Central memory CD4-positive, alpha-beta T cell (primary cell): ENCODE measurements at places on chromosomes 7 and 10.
A peak's percentile ranks its signal among the peaks of the same experiment; 100 is the strongest.

- DNase-seq, result no peak
Measured at GRCh38 chr10:126687121-126687606, 16.7 kb upstream of the C10orf90 start.

DNA sequence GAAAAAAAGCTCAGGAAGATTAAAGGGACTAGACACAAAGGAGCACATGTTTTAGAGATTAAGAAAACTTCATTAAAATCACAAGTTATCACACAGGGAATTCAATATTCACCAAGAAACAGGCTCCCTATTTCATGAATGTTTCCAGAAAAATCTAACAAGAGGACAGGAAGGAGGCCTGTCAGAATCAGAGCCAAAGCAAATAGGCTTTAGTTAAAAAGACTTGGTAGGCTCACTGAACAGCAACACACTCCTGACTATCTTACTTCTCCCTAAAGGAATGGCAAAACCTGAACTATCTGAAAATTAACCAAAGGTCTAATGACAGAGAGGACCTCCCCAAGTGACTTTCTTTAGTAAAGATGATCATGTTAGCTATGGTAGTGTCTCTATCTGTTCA is 188.3 kb upstream of the MEOX2 start:
- no peak for DNase-seq

GRCh38 chr10:26410356-26410755 is 27.8 kb upstream of the APBB1IP start:
- DNase-seq, result no peak

DNA sequence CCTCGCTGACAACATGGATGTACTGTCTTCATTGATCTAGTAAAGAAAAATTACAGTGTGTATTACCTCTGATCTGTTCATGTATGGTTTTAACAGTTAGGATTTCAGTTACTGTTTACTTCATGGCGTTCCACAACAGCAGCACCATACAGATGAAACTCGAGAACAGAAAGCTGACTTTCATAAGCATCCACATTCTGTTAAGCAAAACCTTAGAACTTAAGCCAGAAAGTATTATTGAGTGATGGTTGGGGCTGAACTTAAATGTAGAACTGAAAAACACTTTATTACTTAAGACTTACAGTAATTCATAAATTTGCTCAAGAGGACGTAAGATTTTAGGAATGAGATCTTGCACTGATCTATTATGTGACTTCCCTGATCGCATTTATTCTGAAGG is 3.7 kb downstream of the MRPL32 start:
- no peak for DNase-seq

GRCh38 chr7:85030893-85031292 is 156.0 kb downstream of the SEMA3D start:
- DNase-seq, result no peak

DNA sequence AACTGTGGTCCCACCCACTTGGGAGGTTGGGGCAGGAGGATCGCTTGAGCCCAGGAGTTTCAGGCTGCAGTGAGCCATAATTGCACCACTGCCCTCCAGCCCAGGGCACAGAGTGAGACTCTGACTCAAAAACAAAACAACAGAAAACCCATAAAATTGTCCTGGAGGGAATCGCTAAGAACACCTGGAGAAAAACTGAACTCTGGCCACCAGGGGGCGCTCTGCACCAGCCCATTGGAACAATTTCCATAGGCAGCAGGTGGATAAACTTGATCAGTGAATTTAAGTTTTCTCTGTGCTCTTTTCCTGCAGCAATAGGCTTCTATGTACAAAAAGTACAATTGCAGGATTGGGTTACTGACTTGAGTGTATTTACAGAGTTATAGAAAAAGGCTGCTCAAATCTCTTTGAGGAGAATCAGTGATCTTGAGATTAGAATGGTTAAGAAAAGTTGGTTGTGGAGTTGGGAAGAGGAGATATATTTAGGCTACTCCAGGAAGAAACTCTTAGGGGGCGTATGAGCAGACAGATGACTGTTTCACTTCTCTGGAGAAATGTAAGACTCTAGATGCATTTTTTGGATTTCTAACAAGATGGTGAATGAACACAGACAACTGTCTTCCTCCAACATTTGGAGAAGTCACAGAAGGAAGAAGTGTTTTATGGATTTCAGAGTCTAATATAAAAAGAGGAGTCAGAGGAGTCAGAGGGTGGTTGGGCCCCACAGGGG is 274.9 kb upstream of the GALNT17 start:
- peak; percentile 11 for DNase-seq

DNA sequence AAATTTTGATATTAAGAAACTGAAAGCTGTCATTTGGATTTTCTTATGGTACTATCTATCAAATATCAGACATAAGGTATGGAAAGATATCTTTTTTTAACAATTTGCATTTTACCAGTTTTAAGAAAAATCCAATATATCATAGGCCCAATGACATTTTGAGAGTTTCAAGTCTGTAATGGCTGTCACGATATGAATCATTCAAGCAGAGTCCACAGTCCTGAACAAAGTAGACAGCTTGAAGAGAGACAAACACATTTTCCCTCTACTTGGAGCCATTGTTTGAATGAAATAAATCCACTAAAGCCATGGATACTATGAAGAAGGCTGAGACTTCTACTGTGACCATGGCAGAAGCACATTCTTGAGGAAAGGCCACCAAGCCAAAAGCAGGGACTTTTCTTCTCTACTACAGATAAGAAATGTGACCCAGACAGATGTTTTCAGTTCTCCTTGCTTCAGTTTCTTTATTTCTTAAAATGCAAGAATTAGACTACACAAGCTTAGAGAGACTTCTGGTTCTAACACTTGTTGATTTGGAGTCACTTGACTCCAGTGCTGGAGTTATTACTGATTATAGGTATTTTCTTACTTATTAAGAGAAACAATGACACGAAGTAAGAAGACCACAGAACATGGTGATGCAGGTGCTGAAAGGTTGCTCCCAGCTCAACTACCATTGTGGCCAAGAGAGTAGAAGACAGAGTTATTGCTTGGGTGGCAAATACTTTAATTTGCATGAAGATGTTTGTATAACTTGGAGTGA is 429.1 kb downstream of the KIF20B start:
- DNase-seq, result no peak

- peak; percentile 63 for DNase-seq
Measured at GRCh38 chr7:131111081-131111576, 216.5 kb upstream of the MKLN1 start.

DNA sequence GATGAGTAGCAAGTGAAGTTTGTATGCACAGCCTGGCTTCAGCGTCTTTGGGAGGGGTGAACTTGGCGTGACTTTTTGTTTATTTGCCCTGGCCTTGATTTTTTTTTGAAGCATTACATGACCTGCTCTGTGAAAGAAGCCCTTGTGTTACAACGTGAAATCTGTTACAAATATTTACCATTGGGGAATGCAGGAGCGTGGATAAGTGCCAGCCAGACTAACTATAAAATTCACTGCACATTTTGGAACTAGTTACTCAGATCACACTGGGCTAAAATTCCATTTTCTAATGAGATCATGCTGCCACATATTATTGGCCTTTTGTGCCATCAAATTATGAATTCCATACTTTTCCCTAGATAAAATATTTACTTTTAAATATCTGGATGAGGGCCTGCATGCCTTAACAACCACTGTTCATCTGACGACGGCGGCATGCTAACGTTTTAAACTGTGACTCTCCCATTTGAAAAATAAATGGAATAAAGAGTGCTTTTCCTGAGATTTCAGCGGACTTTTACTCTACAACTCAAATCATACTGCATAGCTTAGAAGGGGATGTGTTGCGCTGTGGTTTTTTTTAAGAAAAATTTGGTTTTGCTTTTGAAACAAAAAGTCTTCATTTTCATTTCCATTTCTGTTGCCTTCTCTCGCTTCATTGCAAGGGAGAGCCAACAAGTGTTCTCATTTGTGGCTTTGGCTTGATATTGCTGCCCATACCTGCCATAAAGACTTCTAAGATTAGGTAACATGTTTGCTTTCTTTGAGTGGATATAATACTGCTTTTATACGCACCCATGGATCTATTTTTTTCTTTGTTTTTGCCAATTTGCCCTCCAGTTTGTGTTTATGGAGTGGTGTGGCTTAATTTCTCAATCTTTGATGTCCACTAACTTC is 352.2 kb downstream of the TFEC start:
- DNase-seq, result no peak

DNA sequence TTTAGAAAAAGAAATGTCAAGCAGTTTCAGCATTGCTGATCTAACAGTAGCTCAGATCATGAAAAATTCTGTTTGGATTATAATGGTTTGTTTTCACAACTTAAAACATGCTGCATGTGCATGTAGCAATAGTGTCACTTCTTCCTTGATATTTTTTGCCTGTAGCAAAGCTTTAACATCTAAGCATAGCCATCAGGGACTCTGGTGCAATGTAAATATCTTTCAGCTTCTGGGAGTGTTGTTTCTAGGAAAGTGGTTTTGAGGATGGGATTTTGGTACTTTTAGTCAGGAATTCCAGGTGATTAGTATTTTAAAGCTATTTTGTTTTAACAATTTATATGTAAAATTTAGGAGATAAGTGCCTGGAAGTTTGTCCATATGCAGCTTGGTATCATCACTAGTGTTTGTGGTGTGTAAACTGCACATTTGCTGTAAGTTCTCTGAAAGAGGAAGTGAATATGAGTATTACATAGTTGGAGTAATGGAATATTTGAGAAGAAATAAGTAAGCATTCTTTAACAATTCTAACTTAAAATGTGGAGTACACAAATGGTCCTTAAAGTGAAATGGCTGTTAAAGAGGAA is 1.9 kb downstream of the RSBN1L start:
- DNase-seq, result no peak

- no peak for DNase-seq
Measured at GRCh38 chr7:23218196-23218595, 28.4 kb upstream of the GPNMB start.

- DNase-seq, result no peak
Measured at GRCh38 chr7:1341361-1342089, 108.9 kb downstream of the UNCX start.

GRCh38 chr10:132579027-132579859 is 41.7 kb downstream of the INPP5A start:
- no peak for DNase-seq

- peak; percentile 16 for DNase-seq
Measured at GRCh38 chr10:6109444-6109775, 20.6 kb downstream of the RBM17 start.

DNA sequence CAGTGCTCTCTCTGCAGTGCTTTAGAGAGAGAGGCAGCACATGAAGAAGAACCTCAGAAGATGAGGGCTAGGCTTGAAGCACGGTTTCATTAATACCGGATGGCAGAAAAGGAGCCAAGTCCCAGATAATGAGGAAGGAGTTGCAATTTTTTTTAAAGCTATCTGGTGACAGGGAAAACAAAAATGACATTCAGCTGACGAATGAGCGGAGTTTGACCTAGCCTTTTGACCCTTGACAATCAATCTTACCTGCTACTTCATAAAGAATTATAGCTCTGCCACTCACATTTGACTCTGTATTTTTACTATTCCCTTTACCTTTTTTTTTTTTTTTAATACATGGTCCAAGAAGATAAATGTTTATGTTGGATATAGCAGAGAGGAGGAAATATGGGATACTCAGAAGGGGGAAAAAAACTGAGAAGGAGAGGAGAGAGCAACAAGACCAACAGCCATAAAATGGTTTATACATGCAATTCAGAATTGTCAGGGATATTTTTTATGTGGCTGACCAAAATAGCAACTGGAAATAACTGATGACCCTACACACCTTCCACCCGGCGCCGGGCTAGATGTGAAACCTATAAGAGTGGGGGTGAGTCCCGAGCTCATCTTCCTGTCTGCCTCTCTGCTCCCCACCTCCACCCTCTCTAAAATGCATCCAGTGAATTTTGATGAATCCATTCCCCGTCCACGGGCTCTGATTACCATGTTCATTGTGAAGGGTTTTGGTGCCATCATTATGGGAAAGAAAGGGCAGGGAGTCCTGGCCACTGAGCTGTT is 274.4 kb upstream of the YAE1 start:
- DNase-seq, result no peak

DNA sequence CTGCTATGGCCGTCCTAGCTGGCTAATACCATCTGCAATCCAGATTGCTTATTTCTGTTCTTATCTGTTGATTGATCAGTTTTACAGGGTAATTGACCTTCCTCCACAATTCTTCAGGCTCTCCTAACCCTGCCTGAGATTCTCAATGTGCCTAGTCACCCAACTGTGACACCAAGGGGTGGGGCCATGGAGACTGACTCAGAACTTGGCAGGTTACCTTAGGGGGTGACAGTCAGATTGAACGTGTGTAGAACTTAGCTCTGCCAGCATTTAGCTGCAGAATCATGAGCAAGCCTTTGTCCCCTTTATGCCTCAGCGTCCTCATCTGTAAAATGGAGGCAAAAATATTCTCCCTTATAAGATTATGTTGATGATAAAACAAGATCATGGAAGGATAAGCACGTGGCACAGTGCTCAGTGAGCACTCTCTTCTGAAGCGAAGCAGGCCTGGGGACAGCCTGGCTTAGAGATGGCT is 19.1 kb upstream of the LEP start:
- no peak for DNase-seq

DNA sequence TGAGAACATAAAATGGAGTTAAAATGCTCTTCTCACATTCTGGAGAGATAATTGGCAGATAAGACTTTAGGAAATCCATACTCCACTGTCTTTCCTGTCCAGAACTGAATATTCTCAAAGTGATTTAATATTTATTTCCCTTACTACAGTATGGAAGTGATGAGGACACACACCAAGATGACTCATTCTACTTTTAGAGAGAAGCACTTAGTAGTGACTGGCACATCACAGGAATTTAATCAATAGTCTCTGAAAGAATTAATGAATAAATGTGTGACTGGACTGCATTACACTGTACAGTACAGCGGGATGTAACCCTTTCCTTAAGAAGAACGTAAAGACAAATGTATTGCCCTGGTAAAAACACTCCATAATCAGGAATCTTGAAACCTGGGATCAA is 116.7 kb downstream of the SEMA3E start:
- DNase-seq, result no peak

DNA sequence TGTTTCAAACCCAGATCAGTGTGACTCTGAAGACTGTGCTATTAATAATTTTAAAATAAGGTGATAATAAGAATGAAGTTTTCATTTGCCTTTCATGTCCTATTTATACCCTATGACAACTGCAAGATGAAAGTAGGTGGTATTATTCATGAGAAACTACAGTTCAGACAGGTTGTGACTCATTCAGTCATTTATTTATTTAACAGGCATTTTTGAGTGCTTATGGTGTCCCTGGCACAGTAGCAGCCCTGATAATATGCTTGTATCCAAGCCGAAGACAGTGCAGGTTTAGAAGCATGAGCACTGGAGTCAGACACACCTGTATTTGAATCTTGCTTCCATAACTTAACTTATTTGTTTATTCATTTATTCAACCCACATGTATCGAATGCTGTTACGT is 87.1 kb downstream of the FZD1 start:
- no peak for DNase-seq

- no peak for DNase-seq
Measured at GRCh38 chr7:114755856-114756255, 166.0 kb upstream of the MDFIC start.

DNA sequence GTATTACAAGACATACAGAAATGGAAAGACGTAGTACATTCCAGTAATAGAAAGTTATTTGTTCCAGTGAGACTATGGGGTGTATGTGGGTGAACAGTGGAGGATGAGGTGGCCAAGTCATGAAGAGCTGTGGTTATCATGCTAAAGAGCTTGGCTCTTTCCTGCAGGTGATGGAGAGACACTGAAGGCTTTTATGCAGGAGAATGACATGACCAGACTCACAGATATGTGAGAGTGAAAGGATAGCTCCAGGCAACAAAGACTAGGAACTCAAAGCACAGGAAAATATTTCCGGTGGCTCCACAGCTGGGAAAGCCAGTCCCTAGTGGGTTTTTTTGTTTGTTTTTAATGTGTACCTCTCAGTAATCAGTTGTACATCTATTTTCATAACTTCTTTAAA is 133.5 kb downstream of the TSPAN12 start:
- DNase-seq, result no peak
